Activated CD4-positive, alpha-beta T cell treated with anti-CD3 and anti-CD28 coated beads, Interleukin-2, amount 50 U/mL, for 1 hour (primary cell): ENCODE measurements at places on chromosomes 13 and 19.
A peak's percentile ranks its signal among the peaks of the same experiment; 100 is the strongest.

GRCh38 chr13:109355875-109356434, 430.4 kb downstream of the IRS2 start:
- DNase-seq, result no peak

DNA sequence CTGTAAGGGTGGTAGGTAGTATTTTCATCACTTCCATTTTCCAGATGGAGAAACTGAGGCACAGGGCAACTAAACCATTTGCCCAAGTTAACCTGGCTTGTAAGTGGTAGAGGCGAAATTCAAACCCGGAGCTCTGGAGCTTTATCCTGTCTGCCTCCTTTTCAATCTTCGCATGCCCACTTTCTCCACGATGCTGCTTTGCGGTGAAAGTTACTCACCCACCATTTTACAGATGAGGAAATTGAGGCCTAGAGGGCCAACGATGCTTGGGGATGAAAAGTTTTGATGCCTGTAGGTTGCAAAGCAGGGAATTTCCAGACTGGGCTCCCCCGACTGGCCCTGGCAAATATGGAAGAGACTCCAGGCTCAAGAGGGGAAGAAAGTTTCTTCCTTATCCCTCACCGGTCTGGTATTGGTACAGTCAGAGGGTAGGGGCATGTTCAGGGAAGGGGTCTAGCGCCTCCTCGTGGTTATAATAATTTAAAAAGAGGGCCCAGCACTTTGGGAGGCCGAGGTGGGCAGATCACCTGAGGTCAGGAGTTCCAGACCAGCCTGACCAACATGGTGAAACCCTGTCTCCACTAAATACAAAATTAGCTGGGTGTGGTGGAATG, 1.9 kb upstream of the SH2D3A start:
- DNase-seq, result no peak

- DNase-seq, result no peak
These were observed 68.3 kb upstream of the SERP2 start for GRCh38 chr13:44305286-44305685.

GRCh38 chr19:20472854-20473253, 92.7 kb downstream of the ZNF737 start:
- no peak for DNase-seq

DNA sequence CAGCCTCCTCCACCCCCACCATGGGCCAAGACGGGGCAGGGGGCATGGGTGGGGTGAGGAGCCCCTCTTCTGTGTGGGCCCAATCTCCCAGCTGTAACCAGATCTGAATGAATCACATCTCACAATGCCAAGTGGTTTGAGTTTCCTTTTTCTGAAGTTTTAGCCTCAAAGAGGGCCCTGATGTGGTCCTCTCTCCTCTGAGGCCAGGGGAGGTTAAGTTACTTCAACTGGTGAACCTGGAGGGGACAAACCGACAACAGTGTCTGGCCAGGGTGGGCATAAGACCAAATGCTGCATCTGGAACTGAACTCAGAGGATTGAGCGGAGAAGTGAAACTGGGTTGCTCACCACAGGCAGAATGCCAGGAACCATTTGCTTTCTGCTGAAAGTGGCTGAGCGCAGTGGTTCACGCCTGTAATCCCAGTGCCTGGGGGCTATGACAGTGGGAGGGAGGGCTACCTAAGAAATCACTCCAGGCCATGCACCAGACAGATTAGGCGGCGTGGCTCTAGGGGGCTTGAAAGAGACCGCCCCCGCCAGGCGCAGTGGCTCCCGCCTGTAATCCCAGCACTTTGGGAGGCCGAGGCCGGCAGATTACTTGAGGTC, 15.4 kb upstream of the IRGC start:
- DNase-seq, result no peak

GRCh38 chr19:16067205-16067938, 8.9 kb upstream of the TPM4 start:
- no peak for DNase-seq

DNA sequence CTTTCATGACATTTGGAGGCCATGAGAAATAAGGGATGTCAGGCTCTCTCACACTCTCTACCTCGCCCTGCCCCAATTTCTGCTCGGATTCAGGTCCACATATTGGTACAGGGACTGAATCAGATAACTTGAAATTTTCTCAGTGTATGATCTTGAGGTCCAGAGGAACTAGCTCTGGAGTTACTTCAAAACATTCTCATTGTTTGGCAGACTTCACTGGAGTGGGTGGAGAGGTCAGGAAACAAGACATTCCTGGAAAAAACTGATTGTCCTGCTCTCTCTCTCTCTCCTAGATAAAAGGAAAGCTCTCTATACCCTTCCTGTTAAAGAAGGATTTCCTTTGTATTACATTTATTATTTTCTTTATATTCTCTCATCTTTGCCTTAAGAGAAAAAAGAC, 428.1 kb upstream of the DACH1 start:
- no peak for DNase-seq

DNA sequence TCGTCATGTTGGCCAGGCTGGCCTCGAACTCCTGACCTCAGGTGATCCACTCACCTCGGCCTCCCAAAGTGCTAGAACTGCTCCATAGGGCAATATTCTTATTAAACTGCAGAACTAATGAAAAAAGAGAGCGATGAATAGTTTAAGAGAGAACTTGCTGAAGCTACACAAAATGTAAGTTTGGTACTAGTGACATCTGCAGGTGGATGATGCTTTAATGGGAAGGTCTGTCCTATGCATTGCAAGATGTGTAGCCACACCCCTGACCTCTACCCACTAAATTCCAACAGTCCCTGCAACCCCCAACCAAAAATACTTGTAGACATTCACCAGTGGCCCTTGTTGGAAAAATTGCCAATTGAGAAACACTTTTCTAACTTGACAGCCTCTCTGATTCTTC, 117.8 kb downstream of the NALCN start:
- no peak for DNase-seq

- DNase-seq, result no peak
These were observed 66.4 kb downstream of the KLF12 start for GRCh38 chr13:74067818-74068217.

- DNase-seq, result no peak
These were observed 202.2 kb upstream of the STARD13 start for GRCh38 chr13:33487575-33488243.

DNA sequence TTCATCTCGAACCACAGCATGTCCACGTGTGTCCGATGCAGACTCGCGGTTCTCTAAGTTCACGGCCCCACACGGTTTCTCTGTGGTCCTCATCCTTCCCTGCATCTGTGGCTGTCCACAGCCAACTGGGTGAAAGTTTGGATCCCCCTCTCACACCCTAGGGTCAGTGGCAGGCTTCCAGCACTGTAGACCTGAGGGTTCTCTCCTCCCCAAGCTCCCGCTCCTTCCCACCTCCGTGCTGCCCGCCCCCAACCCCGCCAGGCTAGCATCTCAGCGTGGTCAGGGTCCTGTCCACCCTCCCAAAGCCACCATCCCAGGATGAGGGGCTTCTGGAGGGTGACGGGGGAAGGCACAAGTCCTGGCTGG, 3.0 kb downstream of the ANGPTL4 start:
- no peak for DNase-seq

GRCh38 chr19:47419030-47419783, at the start of gene MEIS3:
MEIS3 (minus strand) TSS chr19:47419527; CDS start chr19:47419081, 446 bp downstream.
- DNase-seq, result no peak

DNA sequence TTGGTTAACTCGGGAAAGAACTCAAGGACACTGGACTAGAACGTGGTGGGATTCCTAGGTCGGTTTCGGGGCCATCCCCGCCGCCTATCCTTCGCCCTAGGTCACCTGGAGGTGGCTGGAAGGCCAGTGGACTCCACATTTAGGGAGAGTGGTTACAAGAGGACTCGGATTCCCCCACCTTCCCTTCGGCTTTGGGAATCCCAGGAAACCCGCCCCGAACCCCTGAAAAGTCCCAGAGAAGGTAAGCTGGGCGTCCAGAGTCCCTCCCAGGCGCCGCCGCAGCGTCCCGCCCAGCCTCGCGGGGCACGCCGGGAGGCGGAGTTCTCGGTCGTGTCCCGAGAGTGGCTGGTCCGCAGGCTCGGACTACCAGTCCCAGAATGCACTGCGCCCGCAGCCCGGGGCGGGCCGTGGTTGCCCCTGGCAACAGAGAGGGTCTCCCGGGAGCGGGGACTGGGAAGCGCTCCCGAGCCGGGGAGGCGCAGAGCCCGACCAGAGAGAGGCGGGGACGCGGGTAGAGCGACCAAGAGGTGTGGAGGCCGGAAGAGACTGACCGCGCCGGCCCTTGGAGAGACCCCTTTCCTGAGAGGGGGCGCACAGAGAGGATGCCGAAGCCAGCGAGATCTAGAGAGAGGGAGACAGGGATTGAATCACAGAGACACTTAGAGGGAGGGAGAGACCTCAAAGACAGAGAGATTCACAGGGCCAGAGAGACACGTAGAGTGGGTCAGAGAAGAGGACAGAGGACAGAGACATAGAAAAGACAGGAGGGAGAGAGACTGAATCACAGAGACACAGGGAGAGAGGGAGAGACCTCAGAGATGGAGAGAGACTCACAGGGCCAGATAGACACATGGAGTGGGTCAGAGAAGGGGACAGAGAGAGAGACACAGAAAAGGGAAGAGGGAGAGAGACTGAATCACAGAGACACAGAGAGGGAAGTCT, 2.6 kb upstream of the PRKCG start:
- peak; percentile 77 for DNase-seq

DNA sequence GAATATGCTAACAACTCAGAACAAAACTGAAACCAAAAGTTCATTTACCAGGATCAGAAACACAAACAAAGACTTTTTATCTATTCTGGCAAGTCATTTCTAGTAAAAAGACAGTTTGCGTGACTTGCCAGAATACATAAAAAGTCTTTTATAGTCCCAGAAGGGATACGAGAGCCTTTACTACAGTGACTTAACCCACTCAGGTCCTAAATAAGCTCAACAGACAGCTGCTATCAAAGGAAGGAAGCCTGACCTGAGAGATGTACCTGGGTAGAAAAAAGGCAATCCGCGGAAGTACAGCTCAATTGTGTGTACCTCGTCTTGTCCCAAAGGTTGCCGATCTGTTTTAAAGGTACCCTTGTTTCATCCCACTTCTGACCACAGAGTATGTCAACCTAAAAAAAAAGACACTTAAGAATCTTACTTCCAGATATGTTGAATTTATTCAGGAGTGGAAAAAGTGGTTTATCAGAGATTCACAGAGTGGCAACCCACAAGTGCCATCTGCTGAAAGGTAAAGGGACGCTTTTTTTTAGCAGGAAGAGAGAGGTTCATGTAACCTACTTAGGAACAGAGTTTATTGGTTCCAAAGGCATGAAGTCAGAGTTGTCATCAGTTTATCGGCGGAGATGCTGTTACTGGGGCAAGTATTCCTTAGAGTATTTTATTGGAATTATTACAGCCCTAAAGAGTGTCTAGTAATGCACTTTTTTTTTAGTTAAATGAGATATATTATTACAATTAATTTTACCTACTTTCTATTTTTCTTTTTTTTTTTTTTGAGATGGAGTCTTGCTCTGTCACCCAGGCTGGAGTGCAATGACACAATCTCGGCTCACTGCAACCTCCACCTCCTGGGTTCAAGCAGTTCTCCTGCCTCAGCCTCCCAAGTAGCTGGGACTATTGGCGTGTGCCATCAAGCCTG, 69.7 kb upstream of the C1QTNF9B start:
- DNase-seq, result no peak

DNA sequence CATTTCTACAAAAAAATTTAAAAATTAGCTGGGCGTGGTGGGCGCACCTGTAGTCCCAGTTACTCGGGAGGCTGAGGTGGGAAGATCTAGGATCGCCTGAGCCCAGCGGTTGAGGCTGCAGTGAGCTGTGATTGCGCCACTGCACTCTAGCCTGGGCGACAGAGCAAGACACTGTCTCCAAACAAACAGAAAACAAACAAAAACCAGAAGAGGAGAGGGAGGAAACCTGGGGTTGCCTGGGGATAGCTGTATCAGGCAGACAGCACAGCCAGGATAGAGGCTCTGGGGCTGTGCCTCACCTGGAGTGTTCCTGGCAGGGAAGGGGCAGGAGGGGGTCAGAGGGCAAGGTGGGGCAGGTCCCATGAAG, 2.6 kb upstream of the POLR2E start:
- DNase-seq, result no peak

DNA sequence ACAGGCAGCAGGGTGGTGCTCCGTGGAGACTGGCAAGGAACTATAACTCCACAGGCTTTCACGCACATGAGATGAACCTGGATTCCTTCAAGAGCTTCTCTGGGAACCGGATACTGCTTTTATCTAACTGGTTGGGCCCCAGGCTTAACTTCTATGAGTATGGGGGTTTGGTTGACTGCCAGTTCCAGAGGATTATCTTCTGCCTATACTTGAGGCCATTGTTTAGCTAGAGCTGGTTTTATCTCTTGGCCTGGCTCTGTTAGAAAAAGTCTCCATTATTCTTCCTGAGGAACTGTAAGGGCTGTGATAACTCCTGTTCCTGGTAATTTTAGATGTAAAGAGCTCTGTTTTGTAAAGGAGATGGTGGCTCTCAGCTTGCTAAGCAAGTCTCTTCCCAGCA, 40.9 kb downstream of the ZNF846 start:
- no peak for DNase-seq

- no peak for DNase-seq
These were observed 32.1 kb downstream of the CYP4F22 start for GRCh38 chr19:15540435-15540834.

- no peak for DNase-seq
These were observed 20.9 kb downstream of the KLHL26 start for GRCh38 chr19:18657590-18658365.

DNA sequence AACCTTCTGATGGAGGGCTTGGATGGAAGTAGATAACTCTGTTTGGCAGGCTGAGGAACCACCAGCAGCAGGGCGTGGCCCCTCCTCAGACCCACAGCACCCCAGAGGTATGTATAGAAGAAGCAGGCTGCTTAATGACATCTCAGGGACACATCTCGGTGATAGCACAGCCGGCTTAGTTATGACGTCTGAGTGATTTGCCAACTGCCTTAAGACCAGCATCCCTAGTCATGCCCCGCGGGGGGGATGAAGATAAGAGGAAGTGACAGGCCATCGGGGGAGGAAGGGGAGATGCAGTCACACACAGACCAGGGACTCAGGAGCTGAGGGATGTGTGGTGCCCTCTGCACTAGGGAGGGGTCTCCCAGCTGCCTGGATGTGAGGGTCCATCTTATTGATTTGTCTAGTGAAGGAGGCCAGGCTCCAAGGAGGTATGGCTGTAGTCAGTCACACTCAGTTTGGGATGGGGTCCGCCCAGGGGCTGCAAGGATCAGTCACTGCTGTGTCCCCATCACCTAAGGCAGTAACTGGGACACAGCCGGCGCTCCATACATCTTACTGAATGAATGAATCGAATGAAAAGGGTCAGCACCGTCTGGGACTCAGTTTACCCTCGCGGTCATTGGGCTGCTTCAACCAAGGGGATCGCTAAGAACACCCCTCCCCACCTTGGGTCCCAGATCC, 19.2 kb upstream of the ERCC1 start:
- peak; percentile 39 for DNase-seq

GRCh38 chr13:110233951-110234280, 73.0 kb downstream of the COL4A1 start:
- DNase-seq, result no peak

- no peak for DNase-seq
These were observed 46.3 kb downstream of the BRD4 start for GRCh38 chr19:15285896-15286591.

DNA sequence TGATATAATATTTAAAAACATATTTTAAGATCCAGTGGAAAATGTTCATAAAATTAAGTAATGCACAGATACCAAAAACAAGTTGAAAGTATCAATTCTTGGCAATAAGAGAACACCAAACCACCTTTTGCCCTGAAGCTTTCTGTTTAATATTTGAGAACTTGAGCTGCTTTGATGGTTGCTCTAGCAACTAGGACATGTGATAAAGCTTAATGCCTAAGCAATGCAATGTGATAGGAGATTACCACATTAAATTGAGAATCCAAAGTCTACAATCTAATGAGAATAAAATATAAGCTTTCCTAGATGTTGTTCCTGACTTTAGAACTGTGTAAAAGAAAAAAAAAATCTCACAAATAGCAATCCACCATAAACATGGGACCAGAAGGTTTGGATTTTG, 1367.5 kb upstream of the PCDH9 start:
- no peak for DNase-seq
